GM12891 (cell line): ENCODE measurements at places on chromosomes 5 and 9.

DNA sequence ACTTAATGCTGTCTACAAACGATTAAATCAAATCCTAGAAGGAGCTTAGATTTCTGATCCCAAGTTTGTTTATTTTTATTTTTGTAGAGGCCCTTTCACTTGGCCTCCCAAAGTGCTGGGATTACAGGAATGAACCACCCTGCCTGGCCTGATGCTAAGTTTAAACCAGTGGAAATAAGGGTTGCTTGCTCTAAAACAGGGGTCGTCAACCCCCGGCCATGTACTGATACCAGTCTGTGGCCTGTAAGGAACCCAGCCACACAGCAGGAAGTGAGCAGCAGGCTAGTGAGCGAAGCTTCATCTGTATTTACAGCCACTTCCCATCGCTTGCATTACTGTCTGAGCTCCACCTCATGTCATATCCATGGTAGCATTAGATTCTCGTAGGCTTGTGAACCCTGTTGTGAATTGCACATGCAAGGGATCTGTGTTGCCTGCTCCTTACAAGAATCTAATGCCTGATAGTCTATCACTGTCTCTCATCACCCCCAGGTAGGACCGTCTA, 11.4 kb downstream of the TTC1 start:
- no peak for DNase-seq

GRCh38 chr5:138502521-138502920, 37.2 kb downstream of the EGR1 start:
- no peak for DNase-seq

- DNase-seq = no peak
These were observed 51.2 kb upstream of the HMHB1 start for GRCh38 chr5:143760755-143761154.

- DNase-seq = no peak
These were observed 406.0 kb upstream of the DMAC1 start for GRCh38 chr9:8205576-8205975.

DNA sequence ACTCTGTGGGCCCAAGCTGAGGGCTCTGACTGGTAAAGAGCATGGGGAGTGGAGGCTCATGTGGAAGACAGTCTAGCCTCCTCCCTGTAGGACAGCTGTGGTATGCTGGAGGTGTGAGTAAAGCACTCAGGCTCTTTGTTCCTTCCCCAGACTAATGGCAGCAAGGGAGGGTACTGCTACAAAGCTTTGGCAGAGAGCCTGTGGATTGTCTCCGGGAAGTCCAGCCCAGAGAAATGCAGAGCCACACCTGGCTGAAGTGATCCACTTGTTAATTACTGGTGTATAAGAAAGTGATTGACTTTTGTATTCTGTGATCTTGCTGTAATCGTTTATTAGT, 161.7 kb downstream of the OXCT1 start:
- DNase-seq = no peak

- no peak for DNase-seq
These were observed 4.9 kb upstream of the SCAMP1 start for GRCh38 chr5:78355561-78355960.

GRCh38 chr5:134140530-134141201, 26.2 kb downstream of the TCF7 start:
- DNase-seq = peak; percentile 53

- DNase-seq = peak; percentile 90
These were observed at the start of gene MIER3 for GRCh38 chr5:56951946-56952691. MIER3 (minus strand) TSS chr5:56952123; CDS start chr5:56952102, 21 bp downstream.

DNA sequence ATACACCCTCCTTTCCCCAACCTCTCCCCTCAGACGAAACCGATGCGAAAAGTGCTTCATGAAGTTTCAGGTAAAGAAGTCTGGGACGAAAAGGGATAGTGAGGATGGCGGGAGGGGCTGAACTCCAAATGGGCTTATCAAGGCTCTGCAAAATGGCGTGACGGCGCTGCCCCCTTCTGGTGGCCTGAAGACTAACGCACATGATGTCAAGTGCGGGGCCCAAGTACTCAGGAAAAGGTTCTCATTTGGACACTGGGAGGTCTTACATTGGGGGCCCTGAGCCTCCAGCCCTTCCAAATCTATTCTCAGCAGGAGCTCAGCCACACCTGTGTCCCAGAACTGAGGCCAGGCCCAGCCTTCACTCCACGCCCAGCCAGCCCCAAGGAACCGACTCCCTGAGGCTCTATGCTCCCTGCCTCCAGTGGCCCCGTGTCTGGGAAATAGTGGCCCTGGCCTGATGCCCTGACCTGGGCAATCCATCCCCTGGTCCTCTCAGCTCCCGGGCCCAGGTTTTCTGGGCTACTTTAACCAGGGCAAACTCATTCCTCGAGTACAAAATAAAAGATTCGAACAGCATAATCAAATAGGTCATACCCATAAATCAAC, 119.9 kb downstream of the KCNIP1 start:
- no peak for DNase-seq

DNA sequence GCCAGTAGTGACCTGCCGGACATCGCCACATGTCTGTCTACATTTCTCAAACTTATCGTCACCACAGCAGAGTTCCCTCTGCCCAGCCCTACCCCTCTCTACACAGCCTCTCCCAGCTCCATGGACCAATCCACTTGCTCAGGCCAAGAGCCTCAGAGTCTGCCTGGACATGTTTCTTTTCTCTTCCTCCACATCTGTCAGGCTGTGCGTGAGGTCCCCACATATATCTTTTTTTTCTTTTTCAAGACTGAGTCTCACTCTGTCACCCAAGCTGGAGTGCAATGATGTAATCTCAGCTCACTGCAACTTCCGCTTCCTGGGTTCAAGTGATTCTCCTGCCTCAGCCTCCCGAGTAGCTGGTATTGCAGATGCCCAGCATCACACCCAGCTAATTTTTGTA, 62.7 kb upstream of the GGTA1 start:
- DNase-seq = no peak

DNA sequence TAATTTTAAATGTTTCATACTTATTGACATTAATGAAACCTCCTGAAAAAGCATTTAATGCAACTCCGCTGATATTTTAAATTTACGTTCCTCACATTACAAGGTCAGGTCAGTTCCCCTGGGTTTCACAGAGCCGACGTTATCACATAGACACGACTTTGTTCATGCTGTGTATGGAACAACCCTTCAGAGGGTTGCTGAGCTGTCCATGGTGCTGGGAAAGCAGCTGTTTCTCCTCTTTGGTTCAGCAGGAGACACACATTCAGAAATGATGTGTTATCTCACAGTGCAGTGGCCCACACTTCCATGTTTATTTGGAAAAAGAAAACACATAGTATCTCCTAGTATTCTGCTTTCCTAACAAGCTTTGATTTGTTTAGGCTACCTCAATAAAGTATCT, 53.5 kb downstream of the PPP2R2B start:
- DNase-seq = no peak

GRCh38 chr5:142391058-142391845, 66.4 kb upstream of the SPRY4 start:
- DNase-seq = no peak

GRCh38 chr5:116576053-116576713, 1.6 kb upstream of the SEMA6A start:
- DNase-seq = peak; percentile 75

DNA sequence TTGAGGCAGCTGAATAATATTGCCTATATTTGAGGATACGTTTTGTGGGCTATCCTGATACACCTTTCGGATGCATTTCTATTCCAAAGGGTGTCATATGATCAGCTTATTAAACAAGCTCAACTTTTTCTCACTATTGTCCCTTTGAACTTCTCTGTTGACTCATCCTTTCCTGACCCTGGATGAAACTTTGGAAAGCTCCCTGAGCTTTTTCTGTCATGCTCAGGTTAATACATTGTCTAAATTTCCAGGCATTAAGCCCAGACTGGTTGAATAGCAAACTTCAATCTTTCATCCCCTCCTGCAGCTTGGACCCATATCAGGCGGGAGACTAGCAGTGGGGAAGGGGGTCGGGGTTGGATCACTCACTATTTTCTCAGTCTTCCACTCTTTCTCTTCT, 104.9 kb upstream of the PTPN3 start:
- no peak for DNase-seq

- DNase-seq = no peak
These were observed 76.1 kb downstream of the SLC1A3 start for GRCh38 chr5:36682499-36682898.
